Stimulated activated CD4-positive, alpha-beta T cell treated with anti-CD3 and anti-CD28 coated beads, Interleukin-1b, Interleukin-23, amount 100 ng/mL, for 1 hour (primary cell): ENCODE measurements at places on chromosomes 4 and X.

- no peak for DNase-seq
Measured at GRCh38 chr4:146943691-146944375, 1.8 kb downstream of the TTC29 start.

DNA sequence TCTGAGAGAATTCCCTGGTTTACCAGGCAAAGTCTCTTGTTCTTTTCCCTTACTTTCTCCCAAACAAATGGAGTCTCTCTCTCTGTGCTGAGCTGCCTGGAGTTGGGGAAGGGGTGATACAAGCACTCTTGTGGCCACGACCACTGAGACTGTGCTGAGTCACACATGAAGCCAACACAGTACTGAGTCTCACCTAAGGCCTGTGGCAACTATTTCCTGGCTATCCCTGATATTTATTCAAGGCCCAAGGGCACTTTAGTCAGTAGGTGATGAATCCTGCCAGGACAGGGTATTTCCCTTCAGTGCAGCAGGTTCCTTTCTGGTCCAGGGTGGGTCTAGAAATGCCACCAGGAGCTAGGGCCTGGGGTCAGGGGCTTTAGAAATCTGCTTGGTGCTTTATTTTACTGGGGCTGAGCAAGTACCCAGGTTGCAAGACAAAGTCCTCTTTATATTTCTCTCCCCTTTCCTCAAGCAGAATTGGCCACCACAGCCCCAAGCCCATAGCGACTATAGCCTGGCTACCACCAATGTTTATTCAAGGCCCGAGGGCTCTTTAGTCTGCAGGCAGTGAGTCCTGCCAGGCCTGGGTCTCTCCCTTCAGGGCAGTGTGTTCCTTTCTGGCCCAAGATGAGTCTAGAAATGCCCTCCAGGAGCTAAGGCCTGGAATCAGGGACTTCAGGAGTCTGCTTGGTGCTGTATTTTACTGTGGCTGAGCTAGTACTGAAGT, 10.5 kb downstream of the ARL13A start:
- no peak for DNase-seq

DNA sequence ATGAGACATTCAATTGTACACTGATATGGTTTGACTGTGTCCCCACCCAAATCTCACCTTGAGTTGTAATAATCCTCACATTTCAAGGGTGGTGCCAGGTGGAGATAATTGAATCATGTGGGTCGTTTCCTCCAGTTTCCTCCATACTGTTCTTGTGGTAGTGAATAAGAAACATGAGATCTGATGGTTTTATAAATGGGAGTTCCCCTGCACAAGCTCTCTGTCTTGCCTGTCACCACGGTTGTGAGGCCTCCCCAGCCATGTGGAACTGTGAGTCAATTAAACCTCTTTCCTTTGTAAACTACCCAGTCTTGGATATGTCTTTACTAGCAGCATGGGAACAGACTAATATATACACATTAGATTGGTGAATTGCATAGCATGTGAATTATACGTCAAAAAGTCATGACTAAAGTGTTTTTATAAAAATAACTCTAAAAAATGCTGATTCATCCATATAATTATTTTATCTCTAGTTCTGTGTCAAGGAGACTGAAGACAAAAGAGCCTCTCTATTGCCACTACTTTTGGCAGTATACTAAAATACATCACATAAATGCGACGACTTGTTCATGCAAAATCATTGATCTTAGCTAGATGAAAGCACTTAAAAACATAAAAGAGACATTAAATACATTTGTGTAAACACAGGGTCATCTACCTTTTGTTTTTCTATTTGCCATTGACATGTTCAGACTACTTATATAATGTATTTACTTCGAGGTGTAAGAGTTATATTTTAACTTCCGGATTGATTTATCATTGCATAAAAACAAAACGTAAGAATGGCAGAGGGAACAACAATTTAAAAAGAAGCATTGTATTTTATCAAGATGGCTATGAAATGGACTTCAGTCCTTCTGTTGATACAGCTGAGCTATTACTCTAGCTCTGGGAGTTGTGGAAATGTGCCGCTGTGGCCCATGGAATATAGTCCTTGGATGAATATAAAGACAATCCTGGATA, 50.1 kb downstream of the YTHDC1 start:
- no peak for DNase-seq

DNA sequence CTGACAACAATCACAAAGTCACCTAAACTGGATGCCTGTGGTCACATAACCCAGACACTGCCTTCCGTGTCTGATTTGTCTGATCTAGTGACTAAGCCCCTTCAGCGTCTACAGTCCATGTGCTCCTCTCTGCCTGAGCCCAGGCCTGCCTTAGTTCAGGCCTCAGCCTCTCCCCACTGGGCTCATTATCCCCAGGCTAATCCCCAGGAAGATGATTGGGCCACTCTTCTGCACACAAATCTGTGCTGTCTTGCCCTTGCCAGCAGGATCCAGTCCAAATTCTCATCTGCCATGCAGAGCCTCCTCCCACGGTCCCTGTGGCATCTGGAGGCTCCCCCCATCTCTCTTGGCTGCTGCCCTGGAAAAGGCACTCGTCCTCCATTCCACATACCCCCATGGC, 96.5 kb downstream of the SLC2A9 start:
- DNase-seq = no peak

DNA sequence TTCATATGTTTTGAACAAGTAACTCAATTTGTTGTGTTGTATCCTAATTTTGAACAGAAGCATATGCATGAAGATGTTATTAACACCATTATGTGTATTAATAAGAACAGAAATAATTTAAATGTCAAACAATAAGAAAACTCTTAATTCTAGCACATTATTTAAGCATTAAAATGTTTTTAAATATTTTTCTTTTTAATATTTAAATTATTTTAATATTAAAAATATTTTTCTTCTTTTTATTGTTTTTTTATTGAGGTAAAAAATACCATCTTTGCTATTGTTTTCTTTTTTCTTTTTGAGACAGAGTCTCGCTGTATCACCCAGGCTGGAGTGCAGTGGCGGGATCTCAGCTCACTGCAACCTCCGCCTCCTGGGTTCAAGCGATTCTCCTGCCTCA, 441.0 kb upstream of the GALNT7 start:
- no peak for DNase-seq
